ENCODE measurements at places on chromosomes 7 and 10. TPM values are rescaled to one million over a fixed set of nuclear protein-coding genes. Genes with fewer than 3 reads are reported as not detected.

FEZF1 gene
- polyA plus RNA-seq, result not detected

PRKG1 gene
- polyA plus RNA-seq, result 0.30 TPM

AS3MT gene
- polyA plus RNA-seq, result 0.80 TPM

LRIT1 gene
- polyA plus RNA-seq, result not detected

NKX1-2 gene
- polyA plus RNA-seq, result 0.89 TPM

POU6F2 gene
- polyA plus RNA-seq, result not detected
